ENCODE measurements at places on chromosomes 4 and X.

- peak; percentile 18 for DNase-seq
Measured at GRCh38 chr4:86223472-86223871, 136.4 kb downstream of the MAPK10 start.

GRCh38 chr4:73612032-73612431, 8.2 kb downstream of the RASSF6 start:
- no peak for DNase-seq

- DNase-seq = no peak
Measured at GRCh38 chrX:44927398-44927797, 54.4 kb downstream of the KDM6A start.

DNA sequence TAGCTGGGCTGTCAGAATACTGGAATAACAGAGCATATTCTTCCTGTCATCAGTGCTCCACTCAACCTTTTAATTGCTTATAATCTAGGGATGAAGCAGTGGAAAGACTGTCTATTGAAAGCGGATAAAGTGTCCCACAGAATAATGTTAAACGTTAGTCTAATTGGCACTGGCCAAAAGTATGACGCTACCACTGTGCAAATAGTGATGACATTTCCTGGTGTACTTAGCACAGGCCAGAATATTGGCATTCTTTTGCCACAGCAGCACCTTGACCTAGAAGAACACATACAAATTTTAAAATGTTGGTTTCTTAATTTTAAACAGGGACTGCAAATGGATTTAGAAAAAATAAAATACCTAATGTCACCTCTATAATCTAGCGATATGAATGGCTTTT, 635.2 kb upstream of the SPANXN1 start:
- DNase-seq = no peak

- DNase-seq = no peak
Measured at GRCh38 chrX:64698317-64698716, 277.9 kb downstream of the ZC4H2 start.

- DNase-seq = no peak
Measured at GRCh38 chrX:38692961-38693360, 108.3 kb upstream of the MID1IP1 start.
